Liver (tissue), 10 donors: ENCODE measurements at places on chromosomes 1 and 21. TPM values are rescaled to one million over a fixed set of nuclear protein-coding genes. Genes with fewer than 3 reads are reported as not detected.

SLAMF7 gene
- total RNA-seq = 1.1 TPM

RXFP4 gene
- total RNA-seq = not detected

PPIAL4G gene
- total RNA-seq = 0.17 TPM

LAMB3 gene
- total RNA-seq = 1.3 TPM

KRTAP12-2 gene
- total RNA-seq = not detected

CFHR3 gene
- 64.2 TPM for total RNA-seq

PALMD gene
- total RNA-seq = 18.3 TPM

FCRL4 gene
- total RNA-seq = not detected

FAM151A gene
- total RNA-seq = 25.1 TPM

CDC42BPA gene
- total RNA-seq = 39.9 TPM

LZIC gene
- total RNA-seq = 22.6 TPM

HPCAL4 gene
- total RNA-seq = not detected

DNA sequence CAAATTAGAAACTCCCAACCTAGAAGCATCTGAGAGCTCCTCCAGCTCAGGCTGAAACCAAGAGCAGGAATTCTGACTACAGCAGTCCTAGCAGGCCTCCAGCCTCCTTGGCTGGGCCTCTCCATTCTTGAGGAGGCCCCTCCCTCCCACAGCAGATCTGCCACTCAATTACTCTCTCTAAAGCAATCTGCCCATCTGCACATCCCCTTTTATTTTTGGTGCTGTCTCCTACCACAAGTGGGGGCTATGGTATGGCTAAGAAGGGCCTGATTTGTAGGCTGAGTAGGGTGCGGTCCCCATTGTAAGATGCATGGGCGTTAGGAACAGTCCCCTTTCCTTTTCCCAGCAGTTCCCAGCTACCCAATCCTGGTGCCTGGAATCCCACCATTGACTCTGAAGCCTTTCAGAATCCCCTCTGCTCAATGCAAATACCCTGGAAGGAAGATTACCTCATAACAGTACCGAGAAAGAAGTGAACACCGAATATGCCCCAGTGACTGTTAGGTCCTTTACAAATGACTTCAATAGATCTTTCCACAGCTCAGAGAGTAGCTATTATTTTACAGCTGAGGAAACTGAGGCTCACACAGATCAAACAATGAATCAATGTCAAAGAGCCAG lies 11.6 kb upstream of the TTC39A start:
- DNase-seq = no peak

DNA sequence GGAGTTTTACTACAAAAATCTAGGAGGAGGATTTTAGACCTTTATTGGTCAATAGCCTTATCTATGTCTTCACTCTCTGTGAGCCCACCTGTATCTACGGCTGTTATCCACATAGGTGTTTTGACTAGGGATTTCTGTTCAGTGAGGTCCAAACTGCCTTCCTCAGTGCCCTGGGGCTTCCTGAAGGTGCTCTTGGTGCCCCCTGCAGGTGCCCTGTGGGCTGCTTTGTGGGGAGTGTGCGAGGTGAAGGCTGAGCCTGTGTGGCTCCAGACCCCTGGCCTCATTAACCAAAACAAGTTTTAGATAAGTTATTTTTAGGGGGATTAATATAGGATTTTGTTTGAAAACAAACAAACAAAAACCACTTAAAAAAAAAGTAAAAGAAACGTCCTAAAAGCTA lies 122.5 kb downstream of the KIF26B start:
- DNase-seq = no peak

GRCh38 chr1:205430696-205431305 lies 8.9 kb upstream of the LEMD1 start:
- peak; percentile 57 for DNase-seq

GRCh38 chr1:223048026-223048425 lies 95.0 kb downstream of the TLR5 start:
- DNase-seq = no peak

DNA sequence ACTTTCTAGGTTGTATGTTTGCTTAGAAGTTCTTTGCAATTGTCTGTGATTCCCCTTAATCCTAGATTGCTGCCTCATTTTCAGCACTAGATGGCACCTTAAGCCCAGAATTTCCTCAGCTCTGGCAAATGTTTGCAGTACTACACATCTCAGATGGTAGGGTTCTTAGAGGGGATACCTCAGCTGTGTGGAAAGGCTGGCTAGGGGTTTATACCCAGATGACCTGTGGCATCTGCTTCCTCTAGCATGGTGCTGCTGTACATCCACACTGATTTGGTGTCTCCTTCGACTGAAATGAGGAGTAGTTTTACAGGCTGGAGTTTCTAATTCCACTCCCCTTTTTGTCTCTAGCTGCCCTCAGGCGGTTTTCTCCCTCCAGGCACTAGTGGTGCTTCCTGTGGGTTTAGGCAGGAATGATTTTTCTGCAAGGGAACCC lies 23.5 kb downstream of the ASB17 start:
- DNase-seq = no peak

DNA sequence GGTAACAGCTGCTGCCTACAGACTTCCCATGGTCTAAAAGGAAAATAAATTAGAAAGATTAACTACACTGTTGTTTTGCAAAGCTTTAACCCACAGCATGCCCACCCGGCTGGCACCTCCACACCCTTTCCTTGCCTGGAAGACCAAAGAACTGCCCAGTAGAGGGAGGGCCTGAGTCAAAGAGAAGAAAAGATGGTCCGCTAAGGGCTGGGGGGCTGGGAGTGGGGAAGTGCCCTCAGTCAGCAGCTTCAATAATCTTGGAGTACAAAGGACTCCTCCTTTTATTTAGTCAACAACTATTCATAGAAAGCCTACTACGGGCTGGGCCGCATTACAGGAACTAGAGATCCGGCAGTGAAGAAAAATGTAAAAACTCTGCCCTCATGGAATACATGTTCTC lies 40.6 kb downstream of the ERI3 start:
- no peak for DNase-seq

GRCh38 chr1:117895482-117896114 lies 33.8 kb downstream of the GDAP2 start:
- DNase-seq = peak; percentile 67

DNA sequence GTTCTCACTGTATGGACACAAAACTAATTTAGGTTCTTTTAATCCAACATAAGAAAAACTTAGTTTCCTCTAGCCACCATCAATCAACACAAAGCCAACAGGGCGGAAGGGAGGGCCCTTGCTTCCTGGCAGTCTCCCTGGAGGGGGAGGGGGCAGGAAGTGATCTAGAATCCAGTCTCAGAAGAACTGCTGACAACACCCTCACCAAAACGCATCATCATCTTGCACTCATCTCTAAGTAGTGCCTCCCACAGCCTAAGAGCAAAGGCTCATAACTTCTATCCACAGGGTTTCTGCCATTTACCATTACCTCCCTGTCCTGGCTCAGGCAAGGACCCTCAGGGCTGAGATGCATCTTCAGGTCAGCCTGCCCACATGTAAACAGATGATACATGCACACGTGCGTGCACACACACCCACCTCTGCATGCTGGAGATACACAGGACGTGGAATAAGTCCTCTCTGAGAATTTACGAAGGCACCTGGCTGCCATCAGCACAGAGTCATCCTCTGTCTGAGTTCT lies 20.5 kb downstream of the HIVEP3 start:
- DNase-seq = no peak

GRCh38 chr1:241992734-241993133 lies 6.2 kb downstream of the MAP1LC3C start:
- no peak for DNase-seq

DNA sequence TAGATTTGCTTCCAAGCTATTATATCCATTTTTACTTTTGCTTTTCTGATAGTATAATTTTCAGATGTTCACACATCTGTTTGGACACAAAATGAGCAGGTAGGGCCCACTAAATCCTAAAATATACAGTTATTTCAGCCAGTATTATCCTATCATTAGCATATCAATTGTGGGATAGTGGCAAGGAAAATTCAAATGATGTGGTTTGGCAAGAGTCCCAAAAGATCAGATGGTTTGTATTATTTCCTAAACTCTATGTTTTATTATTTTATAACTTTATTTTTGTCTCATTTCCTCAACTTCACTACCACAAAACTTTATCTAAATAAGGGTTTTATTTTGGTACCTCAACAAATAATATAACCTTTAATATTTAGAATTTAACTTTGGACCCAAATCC lies 1659.6 kb downstream of the NCAM2 start:
- no peak for DNase-seq

DNA sequence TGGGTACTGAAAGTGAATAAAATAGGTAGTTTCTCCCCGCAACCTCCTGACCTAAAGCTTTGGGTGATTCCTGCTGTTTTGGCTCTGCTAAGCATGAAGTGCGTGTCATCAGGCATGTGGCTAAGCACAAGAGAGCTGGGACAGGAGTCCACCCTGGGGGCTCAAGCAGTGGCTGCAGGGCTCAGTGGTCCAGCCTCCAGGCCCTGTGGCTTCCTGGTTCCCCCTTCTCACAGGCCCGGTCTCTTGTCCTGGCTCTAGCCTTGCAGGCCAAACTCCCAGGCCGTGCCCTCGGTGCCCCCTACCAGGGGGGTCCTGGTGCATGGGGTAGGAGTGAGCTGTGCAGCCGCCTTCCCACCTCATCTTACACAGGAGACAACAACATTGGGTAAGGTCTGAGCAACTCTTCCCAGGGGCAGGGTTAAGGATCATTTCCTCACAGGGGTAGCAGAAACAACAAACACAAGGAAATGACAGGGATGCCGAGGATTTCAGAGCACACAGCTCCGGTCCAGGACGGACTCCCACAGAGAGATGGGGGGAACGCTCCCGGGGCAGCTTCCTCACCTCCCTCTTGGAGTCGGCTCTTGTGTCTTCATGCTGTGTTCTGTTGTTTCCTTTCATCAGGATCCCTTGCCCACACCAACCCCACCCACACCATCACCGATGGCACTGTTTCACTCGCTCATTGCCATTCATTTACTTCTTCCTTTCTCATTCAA lies 19.8 kb upstream of the SLC2A1 start:
- no peak for DNase-seq

GRCh38 chr1:178172939-178173338 lies 79.0 kb downstream of the RASAL2 start:
- DNase-seq = no peak

- DNase-seq = no peak
Measured at GRCh38 chr1:212542761-212543187, 65.8 kb upstream of the ATF3 start.

DNA sequence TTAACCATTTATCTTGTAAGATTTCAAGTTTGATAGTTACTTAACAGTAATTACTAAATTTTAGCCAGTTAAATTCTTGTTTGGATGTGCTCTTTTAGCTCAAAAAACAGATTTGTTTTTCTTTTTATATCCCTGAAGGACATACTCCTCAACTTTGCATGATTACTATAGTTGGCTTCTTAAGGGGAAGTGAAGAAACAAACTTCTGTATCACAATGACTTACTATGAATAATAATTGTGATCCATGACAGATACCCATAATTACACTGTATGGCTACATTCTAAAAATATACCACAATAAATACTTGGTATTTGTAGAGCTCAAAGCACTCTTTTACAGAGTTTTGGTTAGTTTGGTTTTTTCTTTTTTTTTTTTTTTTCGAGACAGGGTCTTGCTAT lies 55.8 kb downstream of the IARS2 start:
- no peak for DNase-seq

GRCh38 chr1:118366286-118366685 lies 181.3 kb upstream of the SPAG17 start:
- no peak for DNase-seq

- DNase-seq = no peak
Measured at GRCh38 chr1:80392529-80392928, 1386.0 kb upstream of the ADGRL4 start.

DNA sequence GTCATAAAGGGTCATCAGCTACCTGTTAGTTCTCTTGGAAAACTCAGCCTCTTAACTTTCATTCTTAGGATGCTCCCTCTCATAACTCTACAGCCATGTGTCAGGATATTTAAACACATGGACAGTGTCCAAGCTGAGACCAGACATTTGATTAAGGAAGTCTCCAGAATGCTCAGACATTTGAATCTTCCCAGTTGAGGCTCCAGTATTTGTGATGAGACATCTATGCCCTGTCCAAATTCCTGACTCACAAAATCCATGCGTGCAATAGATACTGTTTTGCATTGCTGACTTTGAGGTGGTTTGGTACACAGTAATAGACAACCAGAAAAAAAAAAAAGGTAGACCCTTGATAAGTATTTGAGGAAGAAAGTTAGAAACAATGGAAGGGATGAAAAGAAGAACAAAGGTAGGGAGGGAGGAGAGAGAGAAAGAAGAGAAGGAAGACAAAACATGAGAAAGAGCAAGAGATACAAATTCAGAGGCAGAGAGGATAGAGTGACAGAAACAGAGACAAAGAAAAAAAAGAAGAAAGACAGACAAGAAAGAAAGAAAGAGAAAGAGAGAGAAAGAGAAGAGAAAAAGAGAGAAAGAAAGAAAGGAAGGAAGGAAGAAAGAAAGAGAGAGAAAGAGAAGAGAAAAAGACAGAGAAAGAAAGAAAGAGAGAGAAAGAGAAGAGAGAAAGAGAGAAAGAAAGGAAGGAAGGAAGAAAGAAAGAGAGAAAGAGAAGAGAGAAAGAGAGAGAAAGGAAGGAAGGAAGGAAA lies 275.5 kb upstream of the PRMT6 start:
- no peak for DNase-seq

- no peak for DNase-seq
Measured at GRCh38 chr21:37658817-37659458, 257.3 kb downstream of the KCNJ6 start.

GRCh38 chr1:1344655-1345361 lies 4.4 kb downstream of the DVL1 start:
- no peak for DNase-seq

GRCh38 chr1:32619701-32620485 lies 30.5 kb downstream of the ZBTB8OS start:
- no peak for DNase-seq

DNA sequence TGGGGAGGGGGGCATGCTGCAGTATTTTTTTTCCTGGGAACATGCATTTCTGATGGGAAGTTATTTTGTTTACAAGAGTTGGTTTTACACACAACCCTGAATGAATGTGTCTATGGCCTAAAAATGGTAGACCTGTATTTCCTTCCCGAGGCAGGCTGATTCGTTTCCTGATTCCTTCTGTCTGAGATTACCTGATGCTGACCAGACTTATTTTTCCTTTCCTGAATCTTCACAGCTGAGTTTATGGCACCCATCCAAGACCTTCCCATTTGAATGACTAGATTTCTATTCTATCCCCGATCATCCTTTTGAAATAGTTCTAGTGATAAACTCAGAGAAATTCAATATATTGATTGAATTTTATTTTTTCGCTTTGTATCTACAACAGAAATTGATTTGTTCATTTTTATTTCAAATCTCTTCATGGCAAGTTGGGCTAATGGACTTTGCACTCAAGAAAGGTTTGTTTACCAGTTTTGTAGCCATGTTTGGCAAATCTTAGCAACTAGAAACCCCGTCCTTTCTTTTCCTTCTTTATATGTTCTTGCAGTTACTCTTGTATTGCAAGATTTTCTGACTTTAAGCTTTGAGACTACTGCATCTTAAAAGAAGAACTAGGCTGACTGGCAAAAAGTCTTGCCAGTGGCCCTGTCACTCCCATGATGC lies 15.9 kb upstream of the PLEKHM2 start:
- DNase-seq = no peak

GRCh38 chr1:32886004-32886827 lies at the start of gene HPCA:
HPCA (plus strand) TSS chr1:32886491; CDS start chr1:32888899, 2,408 bp downstream.
- DNase-seq = peak; percentile 75
